ENCODE measurements at places on chromosomes 16 and 17.

DNA sequence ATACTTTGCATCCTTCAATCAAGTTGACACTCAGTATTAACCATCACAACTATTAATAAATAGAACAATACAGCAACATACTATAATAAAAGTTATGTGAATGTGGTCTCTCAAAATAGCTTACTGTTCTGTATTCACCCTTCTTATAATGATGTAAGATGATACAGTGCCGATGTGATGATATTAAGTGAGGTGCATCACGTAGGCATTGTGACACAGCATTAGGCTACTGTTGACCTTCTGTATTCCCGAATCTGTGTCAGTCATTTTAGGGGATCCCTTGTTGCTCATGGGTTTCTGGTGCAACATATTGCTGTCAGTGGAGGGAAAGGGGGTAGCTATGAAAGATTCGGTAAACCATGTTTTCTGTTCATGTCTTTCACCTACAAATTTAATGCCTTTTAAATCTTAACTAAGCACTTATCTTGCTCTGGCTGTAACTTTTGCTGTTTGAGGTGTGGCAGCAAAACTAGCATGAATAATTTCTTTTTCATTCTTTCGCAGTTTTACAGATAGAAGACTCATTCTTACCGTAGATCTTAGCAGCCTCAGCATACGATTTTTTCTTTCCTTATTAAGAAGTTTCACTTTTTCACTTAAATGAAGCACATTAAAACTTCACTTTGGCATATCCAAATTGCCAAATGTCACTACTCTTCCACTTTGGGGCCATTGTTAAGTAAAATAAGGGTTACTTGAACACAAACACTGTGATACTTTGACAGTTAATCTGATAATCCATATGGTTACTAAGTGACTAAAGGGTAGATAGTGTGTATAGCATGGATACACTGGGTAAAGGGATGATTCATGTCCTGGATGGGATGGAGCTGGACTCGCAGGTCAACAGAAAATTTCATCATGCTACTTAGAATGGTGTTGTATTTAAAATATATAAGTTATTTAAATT is 29.6 kb downstream of the NFAT5 start:
- DNase-seq: no peak

- no peak for DNase-seq
Measured at GRCh38 chr17:62703261-62703775, 75.8 kb downstream of the MRC2 start.

DNA sequence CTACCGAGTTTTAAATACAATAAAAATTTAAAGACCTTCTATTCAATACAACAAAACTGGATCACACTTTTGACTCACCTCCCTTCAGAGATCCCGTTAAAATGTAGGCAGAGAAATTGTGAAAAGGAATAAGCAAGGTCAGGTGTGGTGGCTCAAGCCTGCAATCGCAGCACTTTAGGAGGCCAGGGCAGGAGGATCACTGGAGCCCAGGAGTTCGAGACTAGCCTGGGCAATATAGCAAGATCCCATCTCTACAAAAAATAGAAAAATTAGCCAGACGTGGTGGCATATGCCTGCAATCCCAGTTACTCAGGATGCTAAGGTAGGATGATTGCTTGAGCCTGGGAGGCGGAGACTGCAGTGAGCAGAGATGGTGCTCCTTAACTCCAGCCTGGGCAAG is 16.7 kb downstream of the CHST5 start:
- DNase-seq: no peak

DNA sequence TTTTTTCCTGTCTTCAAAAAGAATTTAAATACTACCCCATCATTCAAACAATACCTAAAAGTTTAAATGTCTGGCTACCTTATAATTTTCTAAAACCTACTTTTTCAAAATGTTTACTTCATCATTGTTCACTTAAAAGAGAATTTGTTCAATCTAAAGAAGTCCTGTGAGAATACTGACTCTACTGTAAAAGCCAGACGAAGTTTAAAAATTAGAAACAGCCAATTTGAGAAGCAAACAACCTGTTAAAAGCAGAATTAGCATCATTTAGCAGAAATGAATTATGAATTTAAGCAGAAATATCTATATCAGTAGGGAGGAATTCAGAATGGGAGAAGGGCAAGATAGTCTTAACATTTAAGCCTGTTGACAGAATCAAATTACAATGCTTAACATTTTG is 2.1 kb downstream of the SKA2 start:
- DNase-seq: no peak

DNA sequence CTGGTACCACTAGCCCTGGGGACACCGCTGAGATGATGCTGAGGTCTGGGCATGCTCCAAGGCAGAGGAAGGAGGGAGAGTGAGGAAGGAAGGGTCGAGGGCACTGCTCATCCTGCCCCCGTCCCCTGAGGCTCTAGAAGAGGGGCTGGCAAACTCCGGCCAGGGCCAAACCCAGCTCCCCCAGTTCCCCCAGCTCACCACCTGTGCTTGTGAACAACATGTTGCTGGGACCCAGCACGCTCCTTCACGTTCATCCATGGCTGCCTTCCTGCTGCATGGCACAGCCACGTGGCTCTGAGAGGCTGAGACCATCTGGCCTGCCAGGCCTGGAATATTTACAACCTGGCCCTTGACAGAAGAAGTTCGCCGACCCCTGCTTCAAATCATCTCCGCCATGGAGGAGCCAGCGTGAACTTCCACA is 81.2 kb downstream of the RBFOX3 start:
- no peak for DNase-seq

DNA sequence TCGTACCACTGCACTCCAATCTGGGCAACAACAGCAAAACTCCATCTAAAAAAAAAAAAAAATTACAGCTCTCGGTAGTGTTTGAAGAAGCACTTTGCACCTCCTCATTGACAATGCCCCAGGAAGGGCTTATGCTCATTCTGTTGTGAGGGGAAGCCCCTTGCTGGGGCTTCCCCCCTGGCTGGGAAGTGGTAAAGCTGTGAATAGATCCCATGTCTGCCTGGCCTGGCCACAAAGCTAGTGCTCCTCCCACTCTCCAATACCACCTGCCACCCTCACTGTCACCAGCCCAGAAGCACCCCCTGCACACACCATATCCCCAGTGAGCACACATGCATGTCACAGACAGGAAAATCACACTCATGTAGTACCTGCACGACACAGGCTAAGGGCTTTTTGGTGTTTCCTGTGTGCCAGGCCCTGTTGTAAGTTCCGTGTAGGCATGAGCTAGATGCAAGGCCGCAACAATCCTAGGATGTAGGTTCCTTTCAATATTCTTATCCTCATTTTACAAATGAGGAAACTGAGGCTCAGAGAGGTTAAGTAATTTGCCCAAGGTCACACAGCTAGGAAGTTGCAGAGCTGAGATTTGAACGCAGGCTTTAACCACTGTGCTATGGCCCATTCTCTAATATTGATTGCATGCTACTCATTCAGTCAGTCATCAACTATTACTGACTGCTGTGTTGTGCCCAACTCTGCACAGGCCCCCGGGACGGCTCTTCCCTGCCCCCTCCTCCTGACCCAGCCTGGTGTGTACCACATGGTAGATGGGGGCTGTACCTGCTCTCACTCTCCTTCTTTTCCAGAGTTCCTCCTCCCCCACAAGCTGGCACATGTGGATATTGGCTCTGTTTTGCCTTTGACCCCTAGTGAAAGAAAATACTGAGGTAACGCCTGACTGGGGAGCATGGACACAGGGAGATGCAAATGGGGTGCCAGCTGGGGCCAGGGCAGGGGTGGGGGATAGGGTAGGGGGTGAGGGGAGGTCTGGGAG is 11.9 kb upstream of the COL1A1 start:
- DNase-seq: no peak

DNA sequence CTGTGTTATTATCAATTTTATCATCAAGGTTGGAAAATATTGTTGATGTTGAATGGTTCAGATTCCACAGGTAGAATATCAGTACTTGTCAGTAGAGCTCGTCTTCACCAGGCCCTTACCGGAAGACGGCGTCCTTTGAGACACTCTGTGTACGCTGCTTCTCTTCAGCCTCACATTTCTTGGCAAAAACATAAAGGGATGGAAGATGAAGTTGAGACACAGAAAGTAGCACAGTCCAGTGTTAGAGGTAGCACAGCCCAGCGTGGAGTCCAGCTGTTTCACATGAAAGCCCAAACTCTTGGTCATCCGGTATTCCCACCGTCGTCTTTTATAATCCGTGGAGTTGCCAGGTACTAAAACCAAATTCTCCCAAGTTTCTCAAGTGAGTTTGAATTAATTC is 30.4 kb downstream of the ATP2C2 start:
- no peak for DNase-seq

GRCh38 chr17:33342025-33342424 is 48.9 kb upstream of the ASIC2 start:
- no peak for DNase-seq

DNA sequence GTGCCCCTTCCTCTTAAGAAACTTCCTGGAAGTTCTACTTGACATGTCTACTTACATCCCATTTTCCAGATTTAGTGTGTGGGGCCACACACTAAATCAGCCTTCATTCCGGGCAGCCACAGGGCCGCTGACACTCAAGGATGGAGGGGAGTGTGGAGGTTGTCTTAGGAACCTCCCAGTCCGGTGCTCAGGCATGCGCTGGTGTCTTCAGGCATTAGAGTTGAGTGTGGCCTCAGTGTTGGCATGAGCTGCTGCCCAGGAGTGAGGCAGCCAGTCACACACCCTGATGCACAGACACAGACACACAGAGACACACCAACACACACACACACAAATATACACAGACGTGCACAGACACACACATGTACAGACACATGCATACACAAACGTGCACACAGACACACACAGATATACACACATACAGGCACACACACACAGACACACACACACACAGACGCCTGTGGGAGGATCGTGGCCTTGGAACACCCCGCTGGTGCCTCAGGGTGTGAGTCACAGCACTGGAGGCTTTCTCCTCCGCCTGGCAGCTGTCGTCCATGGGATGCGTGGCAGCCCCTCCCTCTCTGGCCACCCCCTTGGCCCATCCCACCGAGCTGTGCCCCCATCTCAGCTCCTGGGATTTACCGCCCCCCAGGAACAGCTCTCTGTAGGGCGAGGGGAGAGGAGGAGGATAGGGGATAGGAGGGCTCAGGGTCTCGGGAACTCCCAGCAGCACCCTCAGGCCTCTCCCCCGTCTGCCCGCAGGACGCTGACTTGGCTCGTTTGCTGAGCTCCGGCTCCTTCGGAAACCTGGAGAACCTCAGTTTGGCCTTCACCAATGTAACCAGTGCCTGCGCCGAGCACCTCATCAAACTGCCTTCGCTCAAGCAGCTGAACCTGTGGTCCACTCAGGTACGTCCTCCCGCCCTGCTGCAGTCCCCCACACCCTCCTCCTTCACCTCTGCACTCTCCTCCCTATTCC is 75.6 kb upstream of the PLCG2 start:
- no peak for DNase-seq

- no peak for DNase-seq
Measured at GRCh38 chr17:50935221-50935995, 69.3 kb upstream of the TOB1 start.

GRCh38 chr17:54956791-54957190 is 11.7 kb downstream of the COX11 start:
- DNase-seq: no peak

GRCh38 chr16:67882374-67883145 is 2.1 kb upstream of the NRN1L start:
- no peak for DNase-seq

DNA sequence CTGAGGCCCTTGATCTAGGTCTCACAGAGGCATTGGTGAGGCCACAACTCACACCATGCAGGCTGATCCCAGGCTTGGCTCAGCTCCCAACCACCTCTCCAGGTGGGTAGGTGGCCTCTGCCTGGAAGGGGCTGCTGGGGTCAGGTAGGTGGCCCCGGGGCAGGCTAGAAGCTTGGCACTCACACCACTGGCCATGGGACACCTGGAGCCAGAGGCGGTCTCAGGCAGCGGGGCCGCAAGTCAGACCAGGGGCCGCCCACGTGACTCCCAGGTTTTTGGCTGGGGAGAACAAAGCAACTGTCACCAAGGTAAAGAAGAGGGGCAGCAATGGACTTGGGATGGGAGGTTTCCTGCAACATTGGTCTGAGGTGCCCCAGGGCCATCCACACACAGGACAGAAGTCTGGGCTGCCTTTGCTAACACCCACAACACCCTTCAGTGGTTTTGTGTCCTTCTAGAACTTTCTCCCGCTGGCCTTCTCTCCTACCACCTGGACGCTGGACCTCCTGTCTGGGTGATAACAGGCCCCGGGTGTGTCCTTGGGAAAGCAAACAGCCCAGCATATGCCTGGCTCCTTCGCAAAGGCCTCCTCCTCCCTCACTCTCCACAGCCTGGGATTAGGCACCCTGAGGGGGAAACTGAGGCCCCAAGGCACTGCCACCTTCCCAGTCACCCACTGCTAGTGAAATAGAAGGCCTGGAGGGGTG is 16.4 kb downstream of the C16orf74 start:
- DNase-seq: no peak

- no peak for DNase-seq
Measured at GRCh38 chr16:20916942-20917341, 16.4 kb downstream of the LYRM1 start.

DNA sequence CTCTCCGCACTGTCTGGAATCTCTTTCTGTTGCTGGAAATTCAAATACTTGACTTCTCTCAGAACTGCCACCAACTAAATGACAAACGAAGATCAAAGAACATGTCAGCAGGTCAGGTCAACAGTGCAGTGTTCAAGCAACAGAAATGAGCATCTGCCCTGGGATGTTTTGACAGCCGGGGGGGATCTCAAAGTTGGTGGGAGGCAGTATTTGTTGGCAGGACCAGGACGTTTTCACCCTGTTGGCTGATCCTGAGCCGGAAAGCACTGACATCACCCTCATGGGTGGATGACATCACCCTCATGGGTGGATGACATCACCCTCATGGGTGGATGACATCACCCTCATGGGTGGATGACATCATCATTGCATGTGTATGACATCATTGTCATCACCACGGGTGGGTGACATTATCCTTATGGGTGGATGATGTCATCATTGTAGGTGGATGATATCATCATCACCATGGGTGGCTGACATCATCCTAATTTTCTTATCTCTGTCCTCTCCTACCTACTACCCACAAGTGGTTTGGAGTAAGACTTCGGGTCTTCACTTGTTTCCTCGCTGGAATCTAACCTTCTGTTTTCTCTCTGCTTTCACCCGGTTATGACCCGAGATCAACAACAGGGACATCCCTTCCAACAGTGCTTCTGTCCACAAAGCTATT is 18.9 kb downstream of the DNAH17 start:
- no peak for DNase-seq

- no peak for DNase-seq
Measured at GRCh38 chr16:79887541-79888540, 287.3 kb upstream of the MAF start.

DNA sequence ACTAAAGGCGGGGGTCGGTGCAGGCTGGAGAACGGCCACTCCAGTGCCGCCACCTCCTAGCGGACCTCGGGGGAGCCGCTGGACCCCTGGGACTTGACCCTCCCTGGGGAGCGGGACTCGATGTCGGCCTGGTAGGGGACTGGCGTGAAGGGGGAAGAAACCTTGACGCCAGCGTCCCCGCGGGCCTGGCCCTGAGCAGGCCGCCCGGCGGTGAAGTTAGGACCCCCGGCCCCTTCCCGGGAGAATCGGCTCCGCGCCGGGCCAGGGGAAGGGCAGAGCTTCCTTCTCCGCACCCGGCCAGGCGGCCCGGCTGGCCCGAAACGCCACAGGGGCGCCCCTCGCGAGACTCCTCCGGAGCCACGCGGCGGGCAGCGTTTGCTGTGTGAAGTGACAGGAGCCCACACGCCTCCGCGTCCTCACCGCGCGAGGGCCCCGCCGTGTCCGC is 389 bp downstream of the DUS1L start:
- no peak for DNase-seq
